ENCODE measurements at places on chromosomes 3 and 15.

GRCh38 chr15:70573121-70573850 is 190.1 kb downstream of the UACA start:
- no peak for DNase-seq

GRCh38 chr3:10555263-10555662 is 49.9 kb upstream of the ATP2B2 start:
- no peak for DNase-seq

DNA sequence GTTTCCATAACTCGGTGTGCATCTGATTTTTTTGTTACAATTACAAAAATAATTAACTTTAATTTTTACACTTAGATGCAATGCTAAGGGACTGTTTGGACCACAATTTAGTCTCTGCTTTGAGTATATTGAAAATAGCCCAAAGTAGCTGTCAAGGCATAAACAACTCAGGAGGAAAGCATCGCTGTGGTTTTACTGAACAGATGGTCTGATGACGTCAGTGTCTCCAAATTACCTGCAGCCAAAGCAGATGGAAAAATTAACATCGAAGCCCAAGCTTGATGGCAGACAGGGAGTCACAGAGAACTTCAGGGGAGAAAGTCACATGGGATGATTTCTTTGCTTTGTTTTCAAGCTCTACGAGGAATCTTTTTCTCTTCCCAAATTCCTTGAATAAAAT is 83.1 kb upstream of the PLCL2 start:
- no peak for DNase-seq

- no peak for DNase-seq
Observed at GRCh38 chr3:2390926-2391532, 292.4 kb downstream of the CNTN4 start.

- DNase-seq, result no peak
Observed at GRCh38 chr3:105473521-105474223, 107.0 kb downstream of the ALCAM start.

GRCh38 chr3:25843332-25843731 is 53.4 kb downstream of the OXSM start:
- no peak for DNase-seq

DNA sequence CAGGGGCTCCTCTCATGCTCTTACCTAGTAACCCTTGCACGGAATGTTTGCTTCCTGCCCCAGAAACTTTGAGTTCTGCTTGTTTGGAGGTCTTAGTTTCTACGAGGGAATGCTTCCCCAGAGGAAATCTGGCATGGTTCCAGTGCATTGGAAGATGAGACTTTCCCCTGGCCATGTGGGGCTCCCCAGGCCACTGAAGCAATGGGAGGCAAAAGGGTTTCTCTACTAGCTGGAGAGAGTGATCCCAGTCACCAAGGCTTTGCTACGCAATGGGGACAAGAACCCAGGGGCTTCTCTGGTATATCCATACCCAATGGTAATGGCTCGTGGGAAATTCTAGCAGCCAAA is 44.2 kb upstream of the RPL32 start:
- DNase-seq, result no peak

GRCh38 chr15:57506422-57506821 is 85.3 kb upstream of the MYZAP start:
- DNase-seq, result no peak

DNA sequence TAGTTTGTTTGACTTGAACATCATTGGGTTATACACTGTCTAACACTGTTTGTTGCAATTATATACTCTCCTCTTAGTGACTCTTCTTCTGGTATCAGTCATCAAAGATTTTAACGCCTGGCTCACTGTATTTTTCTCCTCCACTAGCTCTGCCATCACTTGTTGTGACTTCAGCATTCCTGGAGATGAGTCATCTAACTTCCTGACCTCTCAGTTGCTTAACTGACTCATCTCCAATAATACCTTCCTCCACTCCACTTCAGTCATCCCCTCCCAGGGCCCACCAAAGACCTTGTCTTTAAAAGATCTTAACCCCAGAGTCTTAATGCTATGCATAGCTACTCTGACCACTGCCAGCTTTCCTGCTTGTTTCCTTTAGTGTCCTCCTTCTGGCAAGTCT is 28.6 kb upstream of the CLSTN2 start:
- DNase-seq, result no peak

DNA sequence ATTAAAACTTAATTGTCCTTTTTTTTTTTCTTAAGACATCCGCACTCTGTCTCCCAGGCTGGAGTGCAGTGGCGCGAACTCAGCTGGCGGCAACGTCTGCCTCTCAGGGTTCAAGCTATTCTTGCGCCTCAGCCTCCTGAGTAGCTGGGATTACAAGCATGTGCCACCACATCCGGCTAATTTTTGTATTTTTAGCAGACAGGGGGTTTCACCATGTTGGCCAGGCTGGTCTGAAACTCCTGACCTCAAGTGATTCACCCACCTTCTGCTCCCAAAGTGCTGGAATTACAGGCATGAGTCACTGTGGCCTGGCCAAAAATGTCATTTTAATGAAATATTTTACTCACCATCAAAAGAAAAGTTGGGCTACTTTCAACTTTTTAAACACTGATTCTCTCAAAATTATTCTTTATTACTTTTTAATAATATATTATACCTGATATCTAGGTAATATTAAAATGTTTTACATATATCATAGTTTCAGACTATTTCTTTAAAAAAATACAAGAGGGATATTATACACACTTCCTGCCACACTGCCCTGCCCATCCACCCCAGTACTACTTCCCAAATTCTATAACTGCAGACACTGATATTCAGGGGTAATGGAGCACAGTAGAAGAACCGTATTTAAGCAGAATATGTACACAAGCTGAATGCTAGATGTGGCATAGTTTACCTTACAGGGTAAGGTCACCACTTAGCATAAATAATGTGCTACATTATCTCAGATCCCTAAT is 723.9 kb upstream of the ZNF385D start:
- DNase-seq, result no peak

DNA sequence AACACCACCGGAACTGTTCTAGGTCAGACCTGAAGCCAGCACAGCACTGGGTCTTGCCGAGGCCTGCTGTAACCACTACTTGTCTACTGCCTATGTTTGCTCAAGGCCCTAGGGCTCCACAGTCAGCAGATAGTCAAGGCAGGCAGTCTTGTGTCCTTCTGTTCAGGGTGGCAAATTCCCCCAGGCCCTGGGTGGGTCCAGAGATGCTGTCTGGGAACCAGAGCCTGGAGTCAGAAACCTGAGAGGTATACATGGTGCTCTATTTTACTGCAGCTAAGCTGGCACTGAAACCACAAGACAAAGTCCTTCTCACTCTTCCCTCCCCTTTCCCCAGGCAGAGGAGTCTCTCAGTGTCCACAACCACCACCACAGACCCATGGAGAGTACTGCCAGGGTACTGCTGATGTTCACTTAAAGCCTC is 89.9 kb downstream of the BBX start:
- DNase-seq, result no peak

- no peak for DNase-seq
Observed at GRCh38 chr15:25721605-25721955, 141.5 kb downstream of the ATP10A start.

DNA sequence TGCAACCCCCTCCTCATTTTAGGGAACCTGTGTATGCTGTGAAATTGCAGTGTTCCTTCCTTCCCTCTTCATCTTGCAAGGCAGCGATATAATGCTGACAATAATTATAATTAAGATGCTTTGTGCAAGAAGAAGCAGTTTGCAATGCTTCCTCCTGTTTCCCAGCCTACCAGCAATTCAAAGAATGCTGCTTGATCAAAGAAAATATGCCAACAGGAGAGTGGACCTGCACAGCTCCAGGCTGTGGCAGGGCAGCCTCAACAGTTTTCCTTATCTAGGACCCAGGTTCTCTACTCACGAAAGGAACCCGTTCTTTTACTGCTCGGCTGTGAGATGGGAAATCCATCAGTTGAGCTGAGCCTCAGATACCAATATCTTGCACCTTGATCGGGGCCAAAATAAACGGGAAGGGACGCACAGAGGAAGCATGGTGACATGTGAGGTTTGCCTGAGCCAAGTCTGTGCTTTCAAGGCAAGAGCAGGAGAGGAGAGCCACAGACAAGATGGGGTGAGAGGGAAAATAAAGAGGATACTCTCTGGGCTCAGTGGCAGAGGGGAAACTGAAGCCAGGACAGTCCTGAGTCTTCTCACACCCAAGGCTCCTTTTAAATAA is 22.6 kb upstream of the LRTM1 start:
- no peak for DNase-seq

DNA sequence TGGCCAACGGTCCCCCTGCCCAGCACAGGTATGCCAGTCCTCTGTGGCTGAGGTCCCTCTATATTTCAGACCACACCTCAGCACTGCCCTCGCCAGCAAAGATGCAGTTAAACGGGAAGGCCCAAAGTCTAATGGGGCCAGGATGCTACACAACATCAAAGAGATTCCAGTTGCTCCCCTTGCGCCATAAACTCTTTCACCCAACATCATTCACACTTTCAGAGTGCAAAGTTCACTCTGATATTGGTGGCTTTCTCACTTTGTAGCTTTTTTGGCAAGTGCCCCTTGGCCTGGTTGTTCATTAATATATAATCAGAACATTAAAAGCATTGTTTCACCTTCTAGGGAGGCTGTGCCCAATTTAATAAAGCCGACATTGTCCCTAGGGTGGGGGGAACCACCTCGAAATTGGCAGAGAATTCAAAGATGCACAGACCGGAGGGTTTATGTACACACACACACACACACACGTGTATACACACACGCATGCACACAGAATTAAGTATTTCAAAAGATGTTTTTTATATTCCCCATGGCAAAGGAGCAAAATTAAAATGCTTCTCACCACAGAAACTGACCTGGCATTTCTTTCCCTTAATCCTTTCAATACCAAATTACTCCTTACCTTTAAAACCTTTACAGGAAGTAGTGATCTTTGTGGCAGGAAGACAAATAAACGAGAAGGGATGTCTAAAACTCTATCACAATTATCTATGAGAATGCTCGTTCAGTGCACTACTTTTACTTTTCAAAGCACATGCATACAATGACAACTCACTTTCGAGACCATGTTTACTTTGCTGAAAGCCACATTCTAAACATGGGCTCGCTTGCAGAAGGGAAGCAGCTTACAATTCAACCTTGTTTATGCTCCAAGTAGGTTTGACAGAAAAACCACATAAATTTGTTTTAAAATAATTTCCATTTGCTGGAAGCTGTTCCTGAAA is 19.5 kb downstream of the LRIG1 start:
- no peak for DNase-seq

- DNase-seq, result no peak
Observed at GRCh38 chr15:72220687-72221086, 10.3 kb downstream of the PKM start.

- no peak for DNase-seq
Observed at GRCh38 chr3:31240466-31240865, 292.3 kb upstream of the STT3B start.

- DNase-seq, result no peak
Observed at GRCh38 chr3:148227534-148227933, 470.2 kb upstream of the AGTR1 start.

DNA sequence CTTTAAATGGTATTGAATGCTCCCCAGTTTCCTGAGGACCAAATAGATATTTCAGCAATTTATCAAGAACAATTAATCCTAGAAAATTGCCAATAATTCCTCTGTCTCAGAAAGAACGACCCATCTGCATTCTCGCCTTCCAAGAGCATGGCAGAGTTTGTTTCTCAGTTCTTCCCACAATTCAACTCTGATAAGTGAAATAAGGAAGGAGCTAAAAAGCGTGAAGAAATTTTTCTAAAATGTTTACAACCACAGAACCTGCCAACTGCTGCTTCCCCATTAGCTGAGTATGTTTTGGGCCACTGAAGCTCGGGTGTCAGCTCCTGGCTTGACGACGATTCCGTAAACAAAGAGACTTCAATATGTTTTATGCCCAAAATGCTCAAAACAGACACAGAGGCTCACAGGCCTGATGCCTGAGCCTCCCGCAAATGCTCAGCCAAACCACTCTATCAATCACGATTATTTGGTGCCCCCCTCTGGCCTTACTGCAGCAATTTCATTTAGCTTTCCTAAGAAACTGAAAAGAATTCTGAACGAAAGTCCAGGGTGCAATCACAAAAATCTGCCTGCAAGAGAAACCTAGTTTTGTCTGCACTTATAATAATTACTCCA is 259.2 kb upstream of the CCDC54 start:
- DNase-seq, result no peak

GRCh38 chr3:27681249-27681748 is 40.8 kb downstream of the EOMES start:
- DNase-seq, result no peak
